ENCODE measurements at places on chromosomes 13 and 19. TPM values are rescaled to one million over a fixed set of nuclear protein-coding genes. Genes with fewer than 3 reads are reported as not detected.

OVOL3 gene
- not detected for total RNA-seq

TSHZ3 gene
- total RNA-seq = 21.5 TPM

CYSLTR2 gene
- not detected for total RNA-seq

GAPDHS gene
- total RNA-seq = not detected

CASP14 gene
- total RNA-seq = 0.12 TPM

MCEMP1 gene
- total RNA-seq = not detected

TMEM59L gene
- total RNA-seq = not detected

CDC16 gene
- 59.2 TPM for total RNA-seq

ADM5 gene
- total RNA-seq = 0.36 TPM

CCDC8 gene
- total RNA-seq = 12.8 TPM

CLDN10 gene
- not detected for total RNA-seq

OR4F17 gene
- total RNA-seq = not detected

PCP2 gene
- total RNA-seq = not detected

C19orf44 gene
- total RNA-seq = 4.4 TPM

CEACAM4 gene
- total RNA-seq = not detected

ABCA7 gene
- total RNA-seq = 8.3 TPM

ZNF429 gene
- 5.0 TPM for total RNA-seq

TMEM205 gene
- 82.2 TPM for total RNA-seq

STOML3 gene
- total RNA-seq = not detected

CDC37 gene
- total RNA-seq = 114 TPM

VSTM2B gene
- not detected for total RNA-seq

ZNF99 gene
- total RNA-seq = not detected

RASAL3 gene
- not detected for total RNA-seq

SLC25A42 gene
- 8.9 TPM for total RNA-seq

DACH1 gene
- not detected for total RNA-seq

C3 gene
- 0.97 TPM for total RNA-seq

CCDC122 gene
- 5.5 TPM for total RNA-seq

FUT2 gene
- total RNA-seq = under 0.01 TPM

ZNF784 gene
- 7.0 TPM for total RNA-seq

ZNF665 gene
- total RNA-seq = 7.5 TPM

C19orf67 gene
- not detected for total RNA-seq

SIGLECL1 gene
- total RNA-seq = not detected

CYP2A6 gene
- total RNA-seq = not detected

ADAMTSL5 gene
- 11.3 TPM for total RNA-seq

LACC1 gene
- total RNA-seq = 18.7 TPM

EBI3 gene
- total RNA-seq = not detected

MEIS3 gene
- 51.6 TPM for total RNA-seq

FARP1 gene
- 78.7 TPM for total RNA-seq

ZSCAN5B gene
- total RNA-seq = 0.24 TPM

ZNF235 gene
- 7.5 TPM for total RNA-seq

ATCAY gene
- not detected for total RNA-seq

ASPDH gene
- total RNA-seq = not detected

CYP2A7 gene
- not detected for total RNA-seq

ZNF582 gene
- total RNA-seq = 5.1 TPM
